ENCODE measurements at places on chromosomes 3 and 15.

GRCh38 chr3:143247073-143247472 lies 127.5 kb downstream of the CHST2 start:
- no peak for DNase-seq

DNA sequence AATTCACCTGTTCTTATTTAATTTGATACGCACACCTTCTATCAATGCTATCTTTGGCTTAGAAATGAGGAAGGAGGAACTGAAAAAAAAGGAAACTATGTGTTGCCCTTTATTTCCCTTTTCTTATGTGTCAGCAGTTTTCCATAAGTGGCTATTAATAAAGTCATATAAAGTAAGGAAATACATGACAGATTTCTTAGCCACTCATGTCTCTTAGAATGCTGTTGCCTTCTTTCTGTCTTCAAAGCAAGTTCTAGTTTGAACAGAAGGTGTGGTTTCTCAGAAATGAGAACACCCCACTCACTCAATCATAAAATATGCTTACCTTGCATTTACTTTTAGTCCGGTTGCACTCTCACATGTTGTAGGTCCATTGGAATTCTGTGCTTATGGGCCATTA lies 640.5 kb upstream of the GRM7 start:
- DNase-seq, result no peak

DNA sequence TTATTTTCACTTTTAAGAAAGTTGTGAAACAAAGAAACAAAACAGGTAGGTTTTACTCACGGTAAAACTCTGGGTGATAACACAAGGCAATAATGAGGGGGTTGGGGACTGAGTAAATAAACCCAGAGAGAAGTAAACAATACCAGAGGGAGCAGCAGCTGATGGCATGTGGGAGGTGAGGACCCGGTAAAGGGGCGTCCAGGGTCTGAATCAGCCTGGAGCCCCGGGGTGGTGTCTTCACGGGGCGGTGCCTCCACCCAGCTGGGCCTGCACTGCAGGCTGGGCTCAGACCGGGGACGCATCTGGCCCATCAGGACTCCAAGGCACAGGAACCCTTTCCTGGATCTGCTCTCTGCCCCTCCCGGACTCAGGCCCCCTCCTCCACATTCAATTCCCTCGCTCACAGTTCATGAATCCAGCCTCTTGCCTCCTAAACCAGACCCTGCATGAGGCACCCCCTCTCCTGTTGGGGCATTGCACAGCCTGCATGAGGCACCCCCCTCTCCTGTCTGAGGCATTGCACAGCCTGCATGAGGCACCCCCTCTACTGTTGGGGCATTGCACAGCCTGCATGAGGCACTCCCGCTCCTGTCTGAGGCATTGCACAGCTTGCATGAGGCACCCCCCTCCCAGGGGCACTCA lies 73.9 kb upstream of the MFGE8 start:
- no peak for DNase-seq

DNA sequence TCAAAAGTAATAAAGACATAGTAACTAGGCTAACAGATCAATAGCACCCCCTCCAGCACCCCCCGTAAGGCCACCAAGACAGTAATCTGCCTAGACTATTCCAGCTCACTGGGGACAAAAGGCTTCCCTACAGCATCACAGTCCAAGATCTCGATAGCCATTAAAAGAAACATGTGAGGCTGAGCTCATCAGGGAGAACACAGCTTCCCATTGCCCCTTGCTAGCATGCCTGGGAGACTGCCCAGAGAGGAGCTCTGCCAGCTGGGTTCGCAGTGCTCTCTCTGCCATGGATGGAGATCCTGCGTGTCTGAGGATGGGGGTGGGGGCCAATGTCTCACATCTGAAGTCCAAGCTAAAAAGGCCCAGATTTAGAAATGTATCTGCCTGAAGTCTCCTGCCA lies 17.8 kb downstream of the LRIG1 start:
- no peak for DNase-seq

GRCh38 chr15:72203507-72203837 lies 5.9 kb upstream of the GRAMD2A start:
- DNase-seq, result no peak

DNA sequence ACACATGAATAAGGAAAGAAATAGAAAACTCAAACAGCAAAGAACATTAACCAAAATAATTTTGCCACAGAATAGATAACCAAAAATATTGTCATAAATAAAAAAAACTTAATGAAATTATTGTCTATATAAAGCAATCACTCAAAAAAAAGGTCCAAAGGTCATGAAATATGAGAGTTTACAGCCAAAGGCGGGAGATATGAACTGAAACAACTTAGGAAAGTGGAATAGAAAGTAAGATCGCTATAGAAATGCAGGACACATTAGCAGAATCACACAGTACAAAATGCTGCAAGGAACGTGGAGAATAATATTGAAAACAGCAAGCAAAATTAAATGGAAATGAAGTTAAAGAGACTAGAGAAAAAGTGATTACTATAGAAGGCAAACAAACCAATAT lies 375.0 kb upstream of the ARHGEF26 start:
- DNase-seq, result no peak
